Activated CD4-positive, alpha-beta T cell treated with anti-CD3 and anti-CD28 coated beads, Interleukin-2, amount 50 U/mL, for 16 hours (primary cell): ENCODE measurements at places on chromosomes 3 and 15.

DNA sequence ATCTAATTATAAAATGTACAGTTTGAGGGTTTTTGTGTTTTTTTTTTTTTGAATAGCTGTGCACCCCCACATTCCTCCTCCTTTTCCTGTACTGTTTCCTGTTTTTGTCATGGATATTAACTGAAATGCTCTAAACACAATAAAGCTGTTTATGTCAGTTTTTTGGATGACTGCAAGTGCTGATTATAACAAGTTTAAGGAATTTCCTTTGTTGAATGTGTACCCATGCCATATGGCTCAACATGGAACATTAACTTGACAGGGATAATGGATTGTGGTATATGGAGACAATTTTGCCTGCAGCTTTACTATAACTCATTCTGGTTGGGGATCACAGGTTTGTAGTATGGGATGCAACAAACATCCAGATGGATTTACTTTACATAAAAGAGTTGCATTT, 216.4 kb downstream of the TCF12 start:
- DNase-seq, result no peak

GRCh38 chr15:74441248-74441941, 7.6 kb upstream of the SEMA7A start:
- no peak for DNase-seq

DNA sequence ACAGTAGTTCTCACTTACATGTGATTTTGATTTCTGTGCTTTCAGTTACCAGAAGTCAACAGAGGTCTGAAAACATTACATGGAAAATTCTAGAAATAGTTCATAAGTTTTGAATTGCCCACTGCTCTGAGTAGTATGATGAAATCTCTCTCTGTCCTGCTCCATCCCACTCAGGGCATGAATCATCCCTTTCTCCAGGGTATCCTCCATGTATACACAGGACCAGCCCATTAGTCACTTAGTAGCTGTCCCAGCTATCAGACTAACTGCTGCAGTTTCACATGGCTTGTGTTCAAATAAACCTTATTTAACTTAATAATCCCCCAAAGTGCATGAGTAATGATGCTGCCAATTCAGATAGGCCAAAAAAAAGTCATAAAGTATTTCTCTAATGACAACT, 38.6 kb downstream of the EPHA3 start:
- DNase-seq, result no peak

DNA sequence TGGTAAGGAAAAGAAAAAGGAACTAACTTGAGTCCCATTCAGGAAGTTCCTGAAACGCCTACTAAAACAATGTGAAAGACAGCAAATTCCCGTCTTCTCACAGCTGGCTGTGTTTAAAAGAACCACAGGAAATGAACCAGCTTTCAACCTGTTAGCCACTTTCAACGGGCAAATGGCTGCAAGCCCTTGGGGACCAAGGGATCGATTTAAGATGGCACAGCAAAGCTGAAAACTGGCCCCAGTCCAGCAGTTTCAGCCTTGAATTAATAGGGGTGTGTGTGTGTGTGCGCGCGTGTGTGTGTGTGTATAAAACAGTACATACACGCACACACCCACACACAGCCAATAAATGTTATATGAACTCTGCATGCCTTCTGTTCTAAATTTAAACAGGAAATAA, 168.7 kb upstream of the TMCO5A start:
- no peak for DNase-seq
